ENCODE measurements at places on chromosomes 7 and 10. TPM values are rescaled to one million over a fixed set of nuclear protein-coding genes. Genes with fewer than 3 reads are reported as not detected.

DNA sequence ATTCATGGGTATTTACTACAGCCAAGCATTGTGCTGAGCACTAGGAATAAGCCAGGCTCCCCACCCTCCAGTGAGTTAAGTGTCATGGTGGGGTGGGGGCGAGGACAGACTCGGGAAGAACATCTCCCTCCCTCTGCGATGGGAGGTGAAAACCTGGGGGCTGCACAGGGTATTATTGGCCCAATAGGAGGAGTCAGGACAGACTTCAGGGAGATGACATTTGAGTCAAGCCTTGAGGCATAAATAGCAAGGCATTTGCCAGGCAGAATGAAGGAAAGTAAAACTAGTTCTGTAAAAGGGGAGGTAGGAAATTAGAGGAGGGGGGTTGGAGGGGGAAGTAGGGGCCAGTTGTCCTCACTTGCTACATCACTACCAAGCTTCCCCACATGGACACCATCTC is 18.9 kb downstream of the NKX2-3 start:
- no peak for DNase-seq

The VAX1 gene
- total RNA-seq = not detected

The ZNF3 gene
- 23.5 TPM for total RNA-seq

The ZNF25 gene
- total RNA-seq = 7.2 TPM

The CYP2W1 gene
- total RNA-seq = 13.3 TPM

GRCh38 chr10:98267894-98268693 is at the start of gene LOXL4:
LOXL4 (minus strand) TSS chr10:98268194; CDS start chr10:98263019, 5,175 bp downstream.
- no peak for DNase-seq

The CXCL12 gene
- 13.9 TPM for total RNA-seq

DNA sequence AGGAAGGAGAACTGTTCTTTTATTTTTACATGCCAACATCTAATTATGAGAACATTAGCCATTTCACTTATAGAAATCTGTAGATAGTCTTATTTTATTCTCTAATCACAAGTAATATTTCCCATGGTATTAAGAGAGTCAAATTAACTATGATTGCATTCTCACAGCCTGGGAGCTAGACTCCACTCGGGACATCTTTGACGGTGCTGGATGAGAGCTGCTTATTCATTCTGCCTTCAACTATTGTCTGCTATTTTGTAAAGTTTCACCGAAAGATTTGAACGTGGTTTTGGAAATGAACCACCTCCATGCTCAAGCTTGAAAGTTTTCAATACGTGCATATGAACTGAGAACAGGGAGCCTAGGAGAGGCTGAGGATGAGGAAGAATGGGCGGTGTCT is 264.3 kb upstream of the KLF6 start:
- no peak for DNase-seq

- DNase-seq = no peak
Observed at GRCh38 chr7:91636129-91636724, 244.3 kb downstream of the MTERF1 start.

DNA sequence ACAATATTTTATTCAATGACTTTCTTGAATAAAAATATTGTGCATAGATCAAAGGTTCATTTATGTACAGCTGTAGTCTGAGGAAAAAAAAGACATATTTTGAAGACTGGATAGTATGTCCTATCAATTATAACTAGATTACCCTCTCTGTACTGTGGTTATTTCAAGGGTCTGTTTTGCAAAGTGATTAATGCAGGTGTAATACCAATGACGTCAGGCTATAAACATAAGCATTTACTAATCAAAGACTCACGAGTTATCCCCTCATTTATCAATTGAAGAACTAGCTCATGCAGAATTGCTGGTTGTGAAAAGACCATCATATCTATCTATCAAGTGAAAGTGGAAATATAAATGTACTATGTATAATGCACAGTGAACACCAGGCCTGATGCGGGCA is 213.6 kb upstream of the HGF start:
- DNase-seq = no peak

The KLLN gene
- 0.24 TPM for total RNA-seq

DNA sequence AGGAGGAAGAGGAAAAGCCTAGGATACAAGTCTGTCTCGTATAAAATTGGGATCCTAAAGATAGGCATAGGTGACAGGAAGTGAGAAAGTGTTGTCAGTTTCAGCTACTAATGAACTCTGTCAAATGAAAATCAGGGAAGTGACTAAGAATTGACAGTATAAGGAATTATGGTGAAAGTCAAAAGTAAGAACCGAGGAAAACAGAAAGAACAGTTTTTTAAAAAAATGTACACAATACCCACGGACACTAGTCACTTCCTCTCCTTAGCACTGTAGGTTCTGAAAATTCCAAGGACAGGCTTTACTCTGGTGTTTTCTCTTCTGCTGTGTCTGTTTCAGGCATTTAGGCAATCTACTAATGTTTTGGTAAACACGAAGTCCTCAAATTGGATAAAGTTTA is 42.3 kb downstream of the ATAD1 start:
- DNase-seq = no peak

- no peak for DNase-seq
Observed at GRCh38 chr7:29115753-29116152, 30.6 kb downstream of the CPVL start.

DNA sequence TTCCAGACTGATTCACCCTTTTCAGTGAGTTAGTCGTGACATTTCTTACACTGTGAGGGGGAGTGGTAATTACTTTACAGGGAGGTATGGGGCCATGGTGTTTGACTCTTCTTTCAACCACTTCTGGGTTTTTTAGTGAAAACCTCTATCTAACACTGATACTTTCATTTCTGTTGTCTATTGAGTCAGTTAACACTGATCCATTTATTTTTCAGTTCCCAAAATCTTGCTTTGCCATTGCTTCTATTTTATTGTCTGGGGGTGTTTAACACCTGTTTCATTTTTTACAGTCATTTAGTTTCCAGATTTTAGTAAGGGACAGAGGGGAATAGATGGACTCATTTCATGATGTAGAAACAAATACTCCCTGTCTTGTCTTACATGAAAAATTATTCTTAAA is 61.5 kb downstream of the HELLS start:
- no peak for DNase-seq

GRCh38 chr7:33040803-33041516 is 21.6 kb downstream of the NT5C3A start:
- no peak for DNase-seq

DNA sequence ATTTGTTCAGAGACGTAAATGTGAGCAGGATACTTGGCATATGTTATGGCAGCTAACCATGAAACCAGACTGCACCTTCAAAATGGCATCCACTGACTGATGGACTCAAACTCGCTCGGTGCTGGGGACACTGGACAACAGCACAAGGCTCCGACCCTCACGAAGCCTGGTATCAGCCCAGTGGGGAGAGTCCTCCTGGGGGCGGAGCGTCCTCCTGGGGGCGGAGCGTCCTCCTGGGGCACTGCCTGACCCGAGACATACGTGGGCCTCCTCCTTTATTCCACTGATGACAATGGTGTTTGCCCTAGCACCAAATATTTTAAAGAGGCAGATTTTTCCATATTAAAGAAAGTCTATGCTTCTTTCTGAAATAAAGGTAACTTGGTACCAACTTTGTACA is 39.5 kb downstream of the ESYT2 start:
- DNase-seq = no peak

GRCh38 chr7:18461785-18462467 is 33.6 kb upstream of the HDAC9 start:
- no peak for DNase-seq

The SPDYE5 gene
- total RNA-seq = not detected

The KLF14 gene
- not detected for total RNA-seq

DNA sequence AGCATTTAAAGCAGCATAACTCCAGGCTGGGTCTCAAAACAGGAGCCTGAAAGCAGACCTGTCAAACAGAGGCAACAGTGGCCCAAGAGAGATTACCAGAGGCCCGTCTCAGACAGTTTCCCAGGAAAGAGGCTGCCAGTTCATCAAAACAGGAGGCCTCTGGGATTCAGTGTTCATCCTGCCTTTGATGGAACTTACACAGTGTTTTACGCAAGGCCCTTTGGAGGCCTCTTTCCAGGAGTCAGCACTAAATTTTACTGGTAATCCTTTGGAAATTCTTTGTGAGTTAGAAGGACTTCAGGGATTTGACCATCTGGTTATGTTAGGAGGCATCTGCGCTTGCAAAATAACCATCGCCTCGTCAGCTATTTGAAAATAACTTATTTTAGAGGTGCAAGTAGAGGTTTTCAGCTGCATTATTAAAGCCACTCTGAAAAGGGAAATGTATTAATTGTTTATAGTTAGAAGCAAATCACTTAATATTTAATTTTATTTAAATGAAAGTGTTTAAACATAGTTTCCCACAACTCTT is 501.2 kb upstream of the COBL start:
- DNase-seq = no peak

DNA sequence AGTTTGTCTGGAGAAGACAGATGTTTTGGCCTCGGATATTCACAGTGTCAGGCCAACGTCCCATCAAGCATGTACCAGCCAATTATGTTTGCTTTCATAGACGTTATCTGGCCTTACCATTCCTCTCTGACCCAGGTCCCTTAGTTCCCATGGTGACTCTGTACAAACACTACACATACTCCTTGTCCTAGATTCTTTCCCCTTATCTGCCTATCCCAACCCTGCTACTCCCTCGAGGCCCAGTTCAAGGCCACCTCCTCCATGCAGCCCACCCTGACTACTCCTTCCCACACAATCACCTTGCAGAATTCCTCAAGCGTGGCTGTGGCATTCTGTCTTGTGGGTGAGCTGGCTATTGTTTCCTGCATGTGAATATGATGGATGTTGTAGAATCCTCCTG is 155.2 kb downstream of the PRKAG2 start:
- no peak for DNase-seq

The DIP2C gene
- total RNA-seq = 15.9 TPM

DNA sequence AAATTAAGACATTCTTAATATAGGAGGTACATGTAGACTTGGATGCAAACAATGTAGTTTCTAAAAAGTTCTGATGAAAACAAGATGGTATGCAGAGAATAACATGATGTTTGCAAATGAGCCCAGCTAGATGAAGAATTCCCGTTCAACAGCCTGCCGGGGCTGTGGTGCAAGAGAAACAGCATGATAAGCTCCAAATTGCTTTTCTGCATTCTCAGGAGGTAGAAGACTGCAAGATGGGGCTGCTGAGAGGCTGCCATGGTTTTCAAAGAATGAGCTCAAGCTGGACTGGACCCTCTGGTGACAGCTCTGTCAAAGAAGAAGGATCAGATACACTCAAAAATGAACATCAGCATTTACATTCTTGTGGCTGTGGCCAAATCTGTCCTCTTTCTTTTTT is 73.4 kb upstream of the PALS2 start:
- DNase-seq = no peak

- no peak for DNase-seq
Observed at GRCh38 chr10:5659702-5660528, 6.5 kb downstream of the ASB13 start.

The KAZALD1 gene
- 1.6 TPM for total RNA-seq

DNA sequence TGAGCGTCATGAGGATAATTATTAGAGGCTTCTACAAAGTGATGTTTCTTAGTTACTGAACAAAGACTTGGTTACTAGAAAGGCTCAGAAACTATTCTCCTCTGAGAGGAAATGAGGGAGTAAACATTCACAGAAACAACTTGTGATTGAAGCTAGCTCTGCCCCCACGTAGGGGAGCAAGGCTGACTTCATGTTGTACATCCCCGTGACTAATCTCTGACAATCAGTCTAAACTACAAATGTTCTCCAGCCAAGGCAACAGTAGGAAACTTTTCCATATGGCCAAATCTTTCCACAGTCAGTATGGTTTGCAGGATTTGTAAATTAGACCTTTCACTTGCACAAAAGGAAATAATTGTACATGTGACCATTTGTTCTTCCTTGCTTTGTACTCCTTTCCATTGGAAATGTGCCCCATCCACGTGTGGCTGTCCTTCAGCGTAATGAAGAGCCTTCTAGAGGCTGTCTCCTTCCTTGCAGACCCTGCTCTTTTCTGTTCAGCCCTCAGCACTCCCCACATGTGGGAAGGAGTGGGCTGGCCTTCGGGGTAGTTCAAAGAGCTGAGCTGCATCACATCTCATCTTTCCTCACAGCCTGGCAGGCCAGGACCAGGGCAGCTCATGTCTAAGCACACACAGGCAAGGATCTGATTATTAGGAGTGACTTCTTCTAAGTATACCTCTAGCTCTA is 93.5 kb downstream of the PCGF5 start:
- no peak for DNase-seq

DNA sequence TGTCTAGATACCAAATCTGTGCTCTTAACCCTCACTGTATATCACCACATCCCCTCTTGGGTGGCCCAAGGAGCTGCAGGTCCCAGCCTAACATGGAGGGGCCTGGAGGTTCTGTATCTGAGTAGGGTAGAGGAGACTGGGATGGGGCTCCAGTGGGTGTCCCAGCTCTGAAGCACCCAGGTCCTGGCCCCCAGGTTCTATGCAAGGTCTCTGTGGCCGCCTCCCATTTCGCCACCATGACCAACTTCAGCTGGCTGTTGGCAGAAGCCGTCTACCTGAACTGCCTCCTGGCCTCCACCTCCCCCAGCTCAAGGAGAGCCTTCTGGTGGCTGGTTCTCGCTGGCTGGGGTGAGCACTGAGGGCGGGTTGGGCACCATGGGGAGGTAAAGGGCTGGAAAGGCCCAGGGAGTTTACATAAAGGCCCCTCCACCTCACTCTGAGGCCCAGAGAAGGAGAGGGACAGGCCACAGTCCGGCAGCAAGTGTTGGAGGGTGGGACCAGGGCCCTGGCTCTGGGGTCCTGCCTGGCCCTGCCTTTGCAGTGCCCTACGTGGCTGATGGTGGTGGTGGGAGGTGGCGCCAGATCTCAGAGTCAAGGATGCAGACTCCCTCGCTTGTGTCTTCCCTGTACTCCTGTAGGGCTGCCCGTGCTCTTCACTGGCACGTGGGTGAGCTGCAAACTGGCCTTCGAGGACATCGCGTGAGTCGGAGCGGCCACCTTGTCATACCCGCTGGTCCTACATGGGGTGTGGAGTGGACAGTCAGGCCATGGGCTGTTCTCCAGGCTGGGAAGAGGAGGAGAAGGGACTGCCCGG is 10.2 kb downstream of the GHRHR start:
- peak; percentile 41 for DNase-seq

DNA sequence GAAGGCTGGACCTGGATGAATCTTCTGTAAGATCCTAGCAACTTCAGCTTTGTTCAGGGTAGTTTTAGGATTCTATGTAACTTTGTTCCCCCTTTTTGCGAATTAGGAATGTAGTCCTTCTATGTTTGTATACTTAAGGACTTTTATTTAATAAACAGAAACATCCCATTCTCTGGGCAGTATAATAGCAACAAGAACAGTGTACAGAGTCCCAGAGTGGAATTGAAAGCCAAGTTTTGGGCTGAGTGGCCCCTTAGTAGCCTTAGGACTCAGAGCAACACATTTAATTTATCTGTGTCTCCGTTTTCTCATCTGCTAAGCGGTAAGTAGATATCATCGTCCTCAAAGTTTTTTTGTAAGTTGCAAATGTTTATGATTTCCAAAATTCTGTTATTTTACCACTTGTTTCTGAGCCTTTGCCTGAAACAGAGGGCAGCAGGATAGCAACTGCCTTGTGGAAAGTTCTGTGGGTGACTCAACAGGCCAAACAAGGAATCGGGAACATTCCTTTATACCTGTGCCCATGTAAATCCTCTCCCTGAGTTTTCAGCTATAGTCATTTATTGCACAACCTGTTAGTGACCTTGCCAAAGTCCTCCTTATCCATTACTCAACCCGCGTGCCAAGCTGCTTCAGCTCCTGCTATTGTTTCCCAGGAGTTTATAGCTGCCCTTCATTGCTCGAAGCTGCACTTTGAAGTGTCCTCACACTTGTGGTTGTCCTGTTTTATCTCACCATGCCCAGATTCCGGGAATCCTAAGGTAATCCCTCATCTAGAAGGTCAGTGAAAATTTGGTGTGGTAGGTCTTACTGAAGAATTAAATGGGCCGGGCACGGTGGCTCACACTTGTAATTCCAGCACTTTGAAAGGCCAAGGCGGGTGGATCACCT is 199.1 kb upstream of the AHR start:
- DNase-seq = no peak

Measured in suprapubic skin (tissue), 4 donors.